Peyer's patch (tissue), 4 donors: ENCODE measurements at places on chromosomes 12 and 14.

DNA sequence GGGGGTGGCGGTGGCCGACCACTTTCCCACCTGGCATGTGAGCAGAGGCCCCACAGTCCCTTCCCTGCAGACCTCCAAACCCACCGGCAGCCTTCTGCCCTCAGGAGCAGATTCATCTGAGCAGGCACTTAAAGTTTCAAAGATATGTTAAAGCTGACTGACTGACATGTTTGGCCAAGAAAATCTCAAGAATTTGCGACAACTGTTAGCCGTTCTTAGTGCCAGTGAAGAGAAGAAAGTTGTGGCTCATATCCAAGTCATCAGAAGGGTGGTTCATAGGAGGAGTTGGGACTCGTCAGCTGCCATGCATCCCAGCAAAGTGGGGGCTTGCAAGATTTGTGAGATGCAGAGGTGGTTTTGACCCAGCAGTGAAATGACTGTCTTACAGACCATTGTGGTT lies 27.2 kb downstream of the ELK3 start:
- no peak for DNase-seq

DNA sequence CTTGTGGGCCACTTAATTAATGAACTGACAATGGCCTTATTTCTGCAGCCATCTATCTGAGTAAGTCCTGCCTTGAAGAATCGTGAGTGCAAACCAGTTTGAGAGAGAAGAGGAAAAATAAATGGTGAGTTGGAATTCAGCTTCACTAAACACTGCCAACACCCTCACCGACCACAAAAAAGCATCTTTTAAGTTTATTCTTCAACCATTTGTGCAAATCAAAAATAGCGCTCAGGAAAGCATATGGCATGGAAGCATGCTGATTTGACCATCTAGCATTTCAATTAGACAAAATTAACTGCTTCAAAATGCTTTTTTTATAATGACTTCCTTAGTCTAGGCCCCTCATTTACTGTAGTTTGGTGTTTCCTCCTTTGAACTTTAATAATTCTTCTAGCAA lies 294.0 kb downstream of the PPFIA2 start:
- DNase-seq, result no peak

DNA sequence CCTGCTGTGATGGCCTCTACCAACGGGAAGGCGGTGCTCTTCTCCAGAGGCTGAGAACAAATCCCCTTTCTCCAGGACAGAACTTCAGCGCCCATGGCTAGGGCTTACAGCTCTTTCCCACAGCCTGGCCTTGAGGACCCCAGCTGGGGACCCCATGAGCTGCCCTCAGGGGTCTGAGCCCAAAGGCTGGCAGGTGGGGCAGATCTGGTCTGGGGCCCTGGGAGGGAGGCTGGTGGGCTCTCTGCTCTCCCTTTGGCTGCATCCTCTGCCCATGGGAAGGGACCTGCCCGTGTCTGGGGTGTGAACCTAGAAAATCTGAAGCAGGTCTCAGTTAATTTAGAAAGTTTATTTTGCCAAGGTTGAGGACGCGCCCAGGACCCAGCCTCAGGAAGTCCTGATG lies 322.1 kb downstream of the ADGRD1 start:
- no peak for DNase-seq

GRCh38 chr12:26705851-26706250 lies 127.1 kb downstream of the ITPR2 start:
- no peak for DNase-seq
